T1000 (cell line): ENCODE measurements at places on chromosomes 11 and 22.
A peak's percentile ranks its signal among the peaks of the same experiment; 100 is the strongest.

DNA sequence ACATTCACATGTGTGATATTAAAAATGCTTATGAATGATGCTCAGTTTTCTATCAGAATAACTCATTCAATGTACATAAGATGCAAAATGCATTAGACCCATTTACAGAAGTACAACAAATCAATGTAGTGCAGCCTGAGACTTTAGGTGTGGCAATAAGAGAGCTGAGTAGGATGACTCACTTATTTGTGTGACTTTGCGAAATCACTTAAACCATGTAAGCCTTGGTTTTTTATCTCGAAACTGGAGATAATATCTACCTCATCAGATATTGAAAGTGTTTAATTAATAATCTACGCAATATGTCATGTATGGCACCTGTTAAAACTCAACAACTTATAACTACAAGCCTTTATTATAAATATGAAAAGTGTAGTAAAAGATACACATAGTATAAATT is 105.7 kb upstream of the LUZP2 start:
- DNase-seq: no peak

- no peak for DNase-seq
Measured at GRCh38 chr11:102773386-102773785, 7.0 kb downstream of the MMP10 start.

- DNase-seq: no peak
Measured at GRCh38 chr11:119206511-119207414, 624 bp downstream of the CBL start.

DNA sequence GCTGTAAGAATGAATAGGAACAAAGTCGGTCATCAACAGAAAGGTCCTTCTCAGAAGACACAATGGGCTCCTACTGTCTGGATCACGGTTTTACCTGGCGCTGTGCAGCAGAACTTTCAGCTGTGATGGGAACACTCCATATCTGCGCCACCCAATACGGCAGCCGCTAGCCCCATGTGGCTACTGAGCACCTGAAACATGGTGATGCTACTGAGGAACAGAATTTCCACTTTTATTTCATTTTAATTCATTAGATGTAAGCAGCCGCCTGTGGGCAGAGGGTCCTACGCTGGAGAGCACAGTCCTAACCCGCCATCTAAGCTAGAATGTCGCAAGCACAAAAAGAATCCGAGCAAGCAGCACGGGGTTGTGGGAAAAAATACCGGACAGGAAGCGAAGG is 2.7 kb downstream of the SULT4A1 start:
- DNase-seq: no peak

DNA sequence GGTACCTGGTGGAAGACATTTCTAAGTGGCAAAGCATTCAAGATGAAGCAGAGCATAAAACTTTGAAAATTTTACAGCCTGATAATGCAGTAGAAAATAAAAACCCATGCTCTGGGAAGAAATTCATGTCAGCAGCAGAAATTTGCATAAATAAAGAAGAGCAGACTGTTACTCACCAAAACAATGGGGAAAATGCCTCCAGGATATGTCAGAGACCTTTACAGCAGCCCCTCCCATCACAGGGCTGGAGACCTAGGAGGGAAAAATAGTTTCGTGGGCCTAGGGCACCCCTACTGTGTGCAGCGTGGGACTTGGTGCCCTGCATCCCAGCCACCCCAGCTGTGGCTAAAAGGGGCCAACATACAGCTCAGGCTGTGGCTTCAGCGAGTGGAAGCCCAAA is 5.4 kb upstream of the DKK3 start:
- no peak for DNase-seq

- DNase-seq: peak; percentile 54
Measured at GRCh38 chr22:37196539-37197450, 8.7 kb upstream of the C1QTNF6 start.

- no peak for DNase-seq
Measured at GRCh38 chr11:132217856-132218255, 847.4 kb downstream of the NTM start.

GRCh38 chr11:21053466-21053865 is 384.1 kb downstream of the NELL1 start:
- DNase-seq: no peak

DNA sequence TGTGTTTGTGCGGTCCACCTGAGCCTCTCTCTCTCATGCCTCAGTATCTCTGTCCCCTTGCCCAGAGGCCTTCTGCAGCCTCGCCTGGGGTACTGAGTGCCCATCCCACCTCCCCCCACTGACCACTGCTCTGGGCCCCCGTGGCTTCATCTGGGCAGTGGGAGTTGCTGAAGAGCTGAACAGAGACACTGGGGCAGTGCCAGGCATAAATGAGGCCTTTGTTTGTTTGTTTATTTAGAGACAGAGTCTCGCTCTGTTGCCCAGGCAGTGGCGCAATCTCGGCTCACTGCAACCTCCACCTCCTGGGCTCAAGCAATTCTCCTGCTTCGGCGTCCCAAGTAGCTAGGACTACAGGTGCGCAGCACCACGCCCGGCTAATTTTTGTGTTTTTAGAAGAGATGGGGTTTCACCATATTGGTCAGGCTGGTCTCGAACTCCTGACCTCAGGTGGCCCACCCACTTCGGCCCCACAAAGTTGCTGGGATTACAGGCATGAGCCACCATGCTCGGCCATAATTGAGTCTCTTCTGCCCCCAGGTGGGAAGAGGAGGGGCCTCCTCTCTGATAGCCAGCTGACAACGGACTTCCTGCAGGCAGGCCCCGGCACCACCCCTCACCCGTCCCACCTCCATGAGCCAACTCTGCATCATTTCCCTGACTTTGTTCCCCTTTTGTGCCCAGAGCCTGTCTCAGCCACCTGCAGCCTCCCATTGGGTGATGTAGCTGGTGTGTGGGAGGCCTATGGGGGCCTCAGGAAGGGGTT is 9.3 kb downstream of the CRYBB3 start:
- DNase-seq: no peak

- DNase-seq: no peak
Measured at GRCh38 chr11:27700351-27701301, at the start of gene BDNF. Gene BDNF, minus strand, starts transcription at chr11:27700455. Its CDS starts 41,891 bp downstream, at chr11:27658564.

GRCh38 chr22:41034706-41035105 is 57.7 kb upstream of the EP300 start:
- no peak for DNase-seq

DNA sequence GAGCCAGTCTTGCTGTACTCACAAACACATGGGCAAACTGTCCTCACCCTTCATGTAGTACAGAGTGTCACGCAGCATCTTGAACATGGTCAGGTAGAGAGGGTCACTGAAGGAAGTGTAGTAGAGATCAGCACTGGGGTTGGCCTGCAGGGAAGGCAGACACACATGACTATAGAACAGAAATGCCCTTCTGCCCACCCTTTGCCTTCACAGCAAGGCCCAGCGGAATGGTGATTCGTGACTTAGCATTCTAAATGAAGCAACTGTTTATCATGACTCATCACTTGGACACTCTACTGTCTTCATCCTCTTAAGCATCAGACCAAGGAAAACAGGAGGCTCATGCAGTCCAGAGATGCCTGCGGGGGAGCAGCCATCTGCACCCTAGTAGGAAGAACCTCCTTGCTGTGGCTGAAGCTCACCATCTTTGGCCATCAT is 33.4 kb downstream of the SERPIND1 start:
- DNase-seq: peak; percentile 55

- DNase-seq: no peak
Measured at GRCh38 chr11:125408311-125408711, 87.8 kb downstream of the FEZ1 start.

- no peak for DNase-seq
Measured at GRCh38 chr11:2213384-2213842, 41.8 kb upstream of the TH start.

DNA sequence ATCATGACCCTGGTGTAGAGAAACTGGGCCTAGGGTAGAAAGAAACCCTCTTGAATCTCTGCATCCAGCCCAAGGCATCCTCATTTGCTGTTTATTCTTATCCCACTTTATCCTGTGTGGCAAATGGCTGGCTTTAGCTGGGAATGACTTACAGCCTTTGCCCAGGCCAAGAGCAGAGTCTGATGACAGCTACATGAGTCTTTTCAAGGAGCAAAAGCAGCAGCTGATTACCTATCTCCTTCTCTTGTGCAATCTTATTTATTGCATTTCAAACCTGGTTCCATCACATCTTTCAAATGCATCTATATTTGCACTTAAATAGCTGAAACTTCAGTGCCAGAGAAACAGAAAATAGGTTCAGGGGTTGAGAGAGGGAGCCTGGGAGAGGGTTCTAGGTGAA is 26.1 kb downstream of the SYT13 start:
- DNase-seq: no peak

DNA sequence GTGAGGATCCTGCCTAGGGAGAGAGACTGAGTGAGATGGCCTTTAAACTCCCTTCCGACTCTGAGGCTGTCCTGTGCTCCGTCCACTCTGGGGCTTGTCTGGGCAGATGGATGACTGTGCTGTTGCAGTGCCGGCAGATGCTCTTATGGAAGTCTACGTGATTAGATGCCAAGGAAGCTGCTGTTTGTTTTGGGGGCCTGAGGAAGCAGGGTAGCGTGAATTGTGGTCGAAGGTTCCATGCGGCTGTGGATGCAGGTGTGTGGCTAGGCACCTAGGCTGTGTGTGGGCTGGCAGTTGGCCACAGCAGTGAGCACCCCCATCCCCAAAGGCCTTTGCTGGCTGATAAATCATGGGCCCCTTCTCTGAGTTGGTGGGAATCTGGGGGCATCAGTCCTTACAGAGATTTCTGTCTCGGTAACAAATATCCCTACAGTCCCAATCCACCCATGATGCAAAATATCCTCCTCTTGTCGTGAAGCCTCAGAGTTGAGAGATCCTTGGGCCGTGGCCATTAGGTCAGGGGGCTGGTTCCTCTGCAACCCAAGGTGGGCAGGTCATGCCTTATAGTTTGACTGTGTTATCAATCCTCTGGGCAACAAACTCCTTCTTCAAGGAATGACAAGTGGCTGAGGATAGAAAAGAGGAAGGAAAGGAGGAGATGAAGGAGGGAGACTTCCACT is 31.2 kb downstream of the AMPD3 start:
- no peak for DNase-seq

DNA sequence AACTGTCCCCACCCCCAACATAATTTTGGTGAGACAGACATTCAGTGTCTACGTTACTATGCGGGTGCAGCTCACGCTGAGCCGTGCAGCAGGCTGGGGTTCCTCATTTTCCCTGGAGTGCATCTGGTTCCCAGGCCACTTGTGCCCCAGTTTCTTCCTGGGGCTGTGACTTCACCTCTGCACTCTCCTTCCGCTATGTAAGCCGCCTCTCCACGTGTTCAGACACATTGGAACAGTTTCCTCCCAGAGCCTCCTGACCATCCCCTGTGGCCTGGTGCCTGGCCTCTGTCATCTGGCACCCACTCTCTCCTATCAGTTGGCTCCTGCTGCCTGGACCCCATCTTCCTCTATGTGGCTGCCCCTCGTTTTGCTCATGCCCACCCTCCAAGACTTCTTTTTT is 46.2 kb upstream of the A4GALT start:
- DNase-seq: no peak

GRCh38 chr11:8775734-8776133 is 93.1 kb downstream of the RPL27A start:
- DNase-seq: no peak

DNA sequence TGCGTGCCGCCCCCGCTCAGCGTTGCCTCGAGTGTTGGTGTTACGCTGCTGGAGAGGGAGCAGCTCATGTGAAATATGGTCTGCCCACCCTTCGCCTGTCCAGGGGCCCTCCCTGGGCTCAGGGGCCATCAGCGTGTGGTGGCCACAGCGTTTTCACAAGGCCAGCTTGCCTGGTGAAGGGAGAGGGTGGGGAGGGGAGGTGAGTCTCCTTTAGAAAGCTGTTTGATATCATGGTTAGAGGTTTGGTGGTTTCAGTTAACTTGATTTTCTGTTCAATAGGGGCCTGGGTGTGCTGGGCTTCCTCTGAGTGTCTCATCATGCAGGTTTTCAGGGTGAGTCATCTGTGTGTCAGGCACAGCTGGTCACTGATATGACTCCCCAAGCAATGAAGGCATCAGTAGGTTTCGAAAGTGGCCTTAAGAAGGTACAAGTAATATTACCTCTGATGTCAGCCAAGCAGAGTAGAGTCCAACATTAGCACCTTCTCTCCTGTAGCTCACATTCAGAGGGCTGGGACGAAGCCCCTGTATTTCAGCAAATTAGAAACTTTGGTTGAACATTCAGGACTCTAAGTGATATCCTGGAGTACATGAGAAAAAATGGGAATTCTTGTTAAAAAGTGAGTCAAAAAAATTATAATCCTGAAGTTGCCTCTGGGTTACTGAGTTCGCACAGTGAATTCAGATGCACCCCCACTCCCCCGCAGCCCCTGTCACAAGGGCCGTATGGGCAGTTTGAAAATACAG is 172.5 kb downstream of the TBC1D22A start:
- peak; percentile 33 for DNase-seq

GRCh38 chr11:16030664-16031063 is 325.7 kb downstream of the SOX6 start:
- no peak for DNase-seq

DNA sequence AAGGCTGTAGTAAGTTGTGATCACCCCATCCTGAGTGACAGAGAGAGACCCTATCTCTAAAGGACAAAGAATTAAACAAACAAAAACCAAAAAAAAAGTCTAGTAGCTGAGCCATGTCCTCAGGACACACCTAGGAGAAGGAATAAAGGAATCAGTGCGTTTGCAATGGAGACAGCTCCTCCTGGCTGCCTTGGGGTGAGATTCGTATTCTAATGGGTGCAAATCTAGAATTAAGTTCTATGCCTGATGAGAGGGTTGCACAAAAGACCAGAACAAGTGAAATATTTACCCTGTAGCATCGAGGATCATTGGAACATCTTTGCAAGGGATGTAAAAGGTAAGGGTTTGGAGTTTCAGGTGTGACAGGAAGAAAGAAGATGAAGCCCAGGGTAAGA is 70.3 kb upstream of the BMAL1 start:
- DNase-seq: no peak

- no peak for DNase-seq
Measured at GRCh38 chr11:112599856-112600533, 339.3 kb upstream of the PLET1 start.

DNA sequence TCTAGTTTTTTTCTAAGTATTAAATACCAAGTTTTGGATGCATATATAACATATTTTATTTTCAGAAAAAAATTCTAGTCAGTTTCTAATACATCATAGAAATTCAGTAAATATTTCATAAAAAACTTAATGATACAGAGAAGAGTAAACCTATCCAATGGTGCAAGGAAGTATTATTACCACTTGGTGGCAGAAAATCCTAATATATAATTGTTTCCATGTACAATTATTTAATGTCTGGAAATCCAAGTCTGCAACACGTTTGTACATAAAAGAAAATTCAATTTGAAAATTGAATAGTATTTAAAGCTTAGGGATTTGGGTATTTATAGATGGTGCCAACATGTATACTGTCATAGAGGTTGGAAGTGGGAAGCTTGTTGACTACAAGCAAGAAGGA is 127.0 kb downstream of the TRPC6 start:
- no peak for DNase-seq

- DNase-seq: no peak
Measured at GRCh38 chr22:28000361-28000760, 81.3 kb upstream of the PITPNB start.

GRCh38 chr11:112734207-112734606 is 227.0 kb upstream of the NCAM1 start:
- no peak for DNase-seq

GRCh38 chr22:46969491-46969890 is 207.0 kb downstream of the TBC1D22A start:
- DNase-seq: no peak

GRCh38 chr11:94675239-94675638 is 92.9 kb upstream of the AMOTL1 start:
- no peak for DNase-seq
